Stimulated activated CD8-positive, alpha-beta memory T cell treated with anti-CD3 and anti-CD28 coated beads, Interleukin-4, amount 100 ng/mL, for 1 hour (primary cell): ENCODE measurements at places on chromosomes 1 and 21.

DNA sequence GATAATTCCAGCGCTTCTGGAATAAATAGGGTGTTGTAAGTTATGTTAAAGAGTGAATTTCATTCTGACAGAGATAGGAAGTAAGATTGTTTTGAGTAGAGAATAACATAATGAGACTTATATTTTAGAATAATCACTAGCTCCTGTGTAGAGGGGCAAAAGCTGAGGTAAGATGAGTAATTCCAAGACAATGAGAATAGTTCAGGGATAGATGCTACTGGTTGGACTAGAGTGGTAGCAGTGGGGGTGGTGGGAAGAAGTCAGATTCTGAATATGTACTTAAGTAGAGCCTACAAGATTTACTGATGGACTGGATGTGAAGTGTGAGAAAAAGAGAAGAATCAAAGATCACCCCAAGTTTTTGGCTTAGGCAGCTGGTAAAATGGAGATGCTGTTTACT, 23.3 kb upstream of the MOV10 start:
- DNase-seq: no peak

- DNase-seq: no peak
Measured at GRCh38 chr1:2240270-2241156, 12.4 kb downstream of the SKI start.

GRCh38 chr1:8875216-8875861, 3.1 kb downstream of the ENO1 start:
- DNase-seq: no peak

GRCh38 chr1:55816456-55817426, 601.6 kb upstream of the USP24 start:
- DNase-seq: no peak

- no peak for DNase-seq
Measured at GRCh38 chr1:201359031-201359872, 18.2 kb downstream of the TNNT2 start.

- DNase-seq: no peak
Measured at GRCh38 chr1:218031901-218032300, 253.2 kb upstream of the RRP15 start.

GRCh38 chr1:180262628-180263488, 32.8 kb downstream of the LHX4 start:
- DNase-seq: no peak

GRCh38 chr1:7478809-7479499, 292.1 kb upstream of the VAMP3 start:
- no peak for DNase-seq

DNA sequence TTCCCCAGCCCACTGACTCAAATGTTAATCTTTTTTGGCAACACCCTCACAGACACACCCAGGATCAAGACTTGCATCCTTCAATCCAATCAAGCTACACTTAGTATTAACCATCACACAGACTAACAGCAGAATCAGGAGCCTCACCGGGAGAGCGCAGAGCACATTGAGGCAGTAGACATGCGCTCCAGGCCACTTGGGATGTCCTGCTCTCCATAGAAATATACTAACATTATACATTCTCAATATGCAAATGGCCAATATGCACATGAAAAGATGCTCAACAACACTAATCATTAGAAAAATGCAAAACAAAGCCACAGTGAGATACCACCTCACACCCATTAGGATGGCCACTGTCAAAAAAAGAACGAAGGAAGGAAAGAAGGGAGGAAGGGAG, 135.0 kb upstream of the KCNE2 start:
- DNase-seq: no peak

- no peak for DNase-seq
Measured at GRCh38 chr1:77671836-77672235, 10.6 kb downstream of the ZZZ3 start.

- no peak for DNase-seq
Measured at GRCh38 chr1:179200586-179200985, 28.9 kb downstream of the ABL2 start.

DNA sequence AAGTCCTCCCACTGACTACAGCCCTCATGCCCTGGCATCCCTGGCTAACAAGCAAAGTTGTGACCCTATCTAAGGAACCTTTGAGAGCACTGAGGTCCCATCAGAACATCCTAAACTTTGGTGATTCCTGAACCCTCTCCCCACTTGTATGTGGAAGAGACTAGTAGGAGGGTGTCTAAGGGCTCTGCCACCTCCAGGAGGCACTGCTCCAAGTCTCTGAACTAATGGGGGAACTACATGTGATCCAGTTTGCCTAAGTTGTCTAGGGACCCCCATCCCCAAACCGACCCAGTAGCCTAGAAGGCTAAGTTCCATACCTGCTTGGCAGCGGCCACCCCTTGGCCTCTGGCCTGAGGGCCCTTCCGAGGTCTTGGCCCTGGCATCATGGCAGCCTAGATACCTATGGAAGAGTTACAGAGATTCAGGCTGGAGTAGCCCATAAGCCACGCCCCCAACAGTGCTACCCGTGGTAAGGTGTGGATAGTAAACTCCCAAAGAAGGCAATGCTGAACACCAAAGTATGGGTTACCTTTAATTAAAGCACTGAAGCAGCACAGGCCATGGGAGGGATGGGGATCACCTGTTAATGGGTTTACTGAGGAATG, 1.7 kb downstream of the CC2D1B start:
- no peak for DNase-seq

- DNase-seq: no peak
Measured at GRCh38 chr1:16021681-16022080, at the start of gene CLCNKA. CLCNKA (plus strand) TSS chr1:16022036; CDS start chr1:16022620, 584 bp downstream.

GRCh38 chr1:193706766-193707165, 520.4 kb upstream of the B3GALT2 start:
- DNase-seq: no peak

DNA sequence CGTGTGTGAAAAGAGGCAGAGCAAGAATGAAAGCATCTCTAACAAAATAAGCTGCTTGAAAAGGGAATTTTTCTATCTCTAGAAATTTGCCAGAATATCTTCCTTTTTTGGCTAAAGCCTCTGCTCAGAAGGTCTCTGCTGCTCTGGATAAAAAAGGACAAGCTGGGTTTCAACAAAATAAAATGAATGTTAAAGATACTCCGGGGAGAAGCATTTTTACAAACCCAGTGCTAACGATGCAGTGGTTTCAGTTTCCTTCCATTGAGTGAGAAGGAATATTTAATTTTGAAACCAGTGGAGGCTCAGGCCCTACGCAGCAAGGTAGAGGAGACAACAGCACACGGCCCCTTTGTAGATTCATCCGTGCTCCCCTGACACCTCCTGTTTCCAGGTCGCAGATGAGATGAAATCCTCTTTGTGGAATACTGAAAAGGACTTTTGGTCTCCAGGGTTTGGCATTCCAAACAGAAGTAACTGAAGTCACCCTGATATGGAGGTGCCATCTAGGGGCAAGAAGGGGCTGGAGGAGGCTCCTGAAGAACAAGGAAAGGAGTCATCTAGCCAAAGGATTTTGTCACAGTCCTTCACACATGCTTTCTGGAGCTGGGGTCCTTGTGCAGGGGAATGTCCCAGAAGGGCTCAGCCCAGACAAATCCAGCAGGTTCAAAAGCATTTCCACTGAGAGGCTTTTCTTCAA, 65.7 kb upstream of the SYT6 start:
- DNase-seq: no peak

DNA sequence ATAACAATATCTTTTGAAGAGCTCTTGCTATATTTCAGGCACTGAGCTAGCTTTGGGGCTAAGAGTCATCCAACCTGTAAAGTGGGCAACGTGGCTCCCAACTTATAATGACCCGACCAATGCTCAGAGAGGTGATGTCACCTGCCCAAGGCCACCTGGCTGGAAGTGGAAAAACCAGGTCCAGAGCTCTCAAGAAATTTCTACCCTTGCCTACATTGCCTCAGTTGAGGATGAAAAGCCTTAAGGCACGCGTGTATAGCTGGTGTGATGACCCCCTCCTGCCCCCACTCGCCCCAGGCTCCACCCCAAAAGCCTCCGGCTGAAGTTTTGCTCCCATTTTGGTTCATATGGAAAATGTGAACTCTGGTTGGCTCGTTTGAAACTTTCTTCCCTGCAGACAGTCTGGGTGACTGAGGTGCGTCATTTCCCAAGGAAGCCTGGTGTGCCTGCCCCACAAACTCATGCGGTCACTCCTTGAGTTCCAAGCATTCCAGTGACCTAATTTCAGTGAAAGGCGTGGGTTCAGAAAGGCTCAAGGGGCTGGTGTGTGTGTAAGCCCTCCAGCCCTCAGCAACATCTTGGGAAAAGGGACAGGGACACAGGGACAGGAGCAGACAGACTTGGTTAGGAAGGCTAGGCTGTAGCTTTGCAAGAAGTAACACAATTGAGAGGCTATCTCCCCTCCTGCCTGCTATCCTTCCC, 20.5 kb downstream of the HTR1D start:
- no peak for DNase-seq

DNA sequence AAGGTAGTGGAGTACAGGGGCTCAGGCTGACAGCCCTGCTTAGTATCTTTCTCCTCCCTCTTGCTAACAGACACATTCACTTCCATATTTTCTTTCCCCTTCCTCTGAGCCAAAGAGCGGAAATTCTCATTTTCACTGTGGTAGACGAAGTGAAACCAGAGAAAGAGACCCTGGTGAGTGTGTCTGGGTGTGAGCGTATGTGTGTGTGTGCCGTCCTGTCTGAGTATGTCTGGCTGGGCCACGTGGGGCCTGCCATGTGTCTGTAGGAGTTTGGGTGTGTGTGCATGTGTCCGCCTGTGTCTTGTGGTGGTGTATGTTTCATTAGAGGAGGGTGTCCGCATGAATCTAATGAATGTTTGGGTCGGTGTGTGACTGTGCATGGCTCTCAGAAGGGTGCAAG, 1.7 kb downstream of the COL8A2 start:
- DNase-seq: no peak

DNA sequence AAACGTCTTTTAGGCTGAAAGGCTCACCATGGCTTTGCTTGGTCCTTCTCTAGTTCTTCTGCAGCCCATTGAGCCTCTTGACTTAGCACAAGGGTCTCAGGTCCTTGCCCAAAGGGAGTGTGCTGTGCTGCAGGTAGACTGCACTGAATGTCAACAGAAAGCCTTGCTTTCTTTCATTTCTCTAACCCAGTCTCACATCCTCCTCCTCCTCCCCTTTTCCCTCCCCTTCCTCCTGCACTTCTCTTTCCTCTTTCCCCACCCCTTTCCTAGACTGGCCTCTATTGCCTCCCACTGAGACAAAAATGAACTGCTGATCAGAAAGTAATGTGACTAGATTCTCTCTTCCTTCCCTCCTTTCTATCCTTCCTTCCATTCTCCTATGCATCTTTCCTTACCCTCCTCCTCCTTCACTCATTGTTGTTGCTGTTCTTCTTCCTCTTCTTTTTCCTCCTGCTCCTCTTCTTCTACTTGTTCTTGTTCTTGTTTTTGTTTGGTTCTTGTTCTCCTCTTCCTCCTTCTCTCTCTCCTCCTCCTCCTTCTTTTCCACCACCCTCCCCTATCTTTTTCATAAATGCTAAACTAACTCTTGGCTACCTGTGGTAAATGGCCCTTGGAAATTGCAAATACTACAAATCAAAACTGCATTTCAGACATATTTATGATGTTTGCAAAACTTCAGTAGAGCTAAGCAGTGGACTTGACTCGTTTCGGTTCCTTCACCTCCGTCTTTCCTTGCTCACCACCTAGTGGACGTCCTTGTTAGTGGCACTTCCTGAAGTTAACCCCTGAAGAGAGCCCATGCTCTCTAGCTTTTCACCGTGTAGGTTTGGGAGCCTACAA, at the start of gene SELL:
Gene SELL, minus strand, starts transcription at position 152 of the 840 bp plus-strand sequence. Its CDS starts 122 bp downstream, at position 30.
- DNase-seq: no peak

GRCh38 chr1:30748098-30748698, 9.4 kb downstream of the LAPTM5 start:
- no peak for DNase-seq

DNA sequence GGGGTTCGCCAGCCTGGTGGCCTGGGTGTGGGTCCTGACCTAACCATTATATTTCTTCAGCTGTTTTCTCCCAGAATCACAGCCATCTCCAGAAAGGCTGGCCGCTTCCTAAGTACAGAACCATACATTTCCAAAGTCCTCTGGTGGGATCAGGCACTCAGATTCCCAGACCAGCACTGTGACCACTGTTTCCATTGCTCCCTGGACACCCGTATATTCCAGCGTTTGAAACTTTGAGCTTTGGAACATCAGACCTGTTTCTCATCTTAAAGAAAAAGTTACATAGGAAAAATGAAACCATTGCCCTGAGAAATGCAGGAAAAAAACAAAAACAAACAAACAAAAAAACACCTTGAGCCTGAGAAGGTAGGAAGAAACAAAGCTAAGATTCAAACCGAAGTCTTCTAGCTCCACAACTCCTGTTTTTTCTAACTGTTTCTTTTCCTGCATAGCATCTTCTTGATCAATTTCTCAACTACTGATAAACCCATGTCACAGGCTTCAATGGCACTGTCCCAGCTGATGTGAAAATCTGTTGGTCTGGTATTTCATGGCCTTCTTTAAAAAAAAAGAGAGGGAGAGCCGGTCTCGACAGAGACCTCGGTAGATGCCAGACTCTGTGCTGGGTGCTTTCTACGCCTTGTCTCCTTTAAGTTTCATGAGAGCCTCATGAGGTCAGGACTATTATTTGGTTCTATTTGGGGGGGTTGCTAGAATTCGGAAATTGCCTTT, 221.3 kb downstream of the TOMM20 start:
- DNase-seq: no peak

- DNase-seq: no peak
Measured at GRCh38 chr1:11920239-11920903, 5.9 kb downstream of the KIAA2013 start.

DNA sequence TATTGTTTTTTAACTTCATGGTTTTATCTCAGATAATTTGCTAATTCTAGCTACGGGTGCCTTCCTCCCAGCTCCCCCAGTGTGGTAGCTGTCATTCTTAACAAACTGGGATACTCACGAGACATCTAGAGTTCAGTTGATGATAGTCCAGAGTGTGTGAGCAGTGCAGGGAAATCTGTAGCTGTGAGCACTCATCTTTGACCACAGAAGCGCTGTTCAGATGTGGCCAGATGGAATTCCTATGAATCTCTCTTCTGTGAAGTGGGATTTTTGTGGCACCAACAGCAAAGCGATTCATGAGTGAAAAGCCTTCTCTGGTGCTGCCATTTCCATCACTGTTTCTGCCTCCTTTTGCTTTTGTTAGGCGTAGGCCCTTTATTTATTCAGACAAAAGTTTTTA, 125.1 kb downstream of the NFIA start:
- DNase-seq: no peak

GRCh38 chr21:37366482-37367316, at the start of gene DYRK1A:
DYRK1A (plus strand) TSS chr21:37366773; CDS start chr21:37420375, 53,602 bp downstream.
- DNase-seq: peak; percentile 97

GRCh38 chr1:209527372-209527771, 56.1 kb upstream of the CAMK1G start:
- DNase-seq: no peak
